T-helper 1 cell (primary cell): ENCODE measurements at places on chromosomes 7 and 10.

GRCh38 chr7:142194201-142194600 lies 63.7 kb downstream of the PRSS58 start:
- no peak for DNase-seq

- no peak for DNase-seq
Measured at GRCh38 chr10:103835096-103836050, 20.0 kb downstream of the SH3PXD2A start.

- no peak for DNase-seq
Measured at GRCh38 chr10:114811862-114812261, 9.7 kb upstream of the FHIP2A start.

- DNase-seq, result peak; percentile 31
Measured at GRCh38 chr10:129030996-129031843, 435.8 kb upstream of the MGMT start.

DNA sequence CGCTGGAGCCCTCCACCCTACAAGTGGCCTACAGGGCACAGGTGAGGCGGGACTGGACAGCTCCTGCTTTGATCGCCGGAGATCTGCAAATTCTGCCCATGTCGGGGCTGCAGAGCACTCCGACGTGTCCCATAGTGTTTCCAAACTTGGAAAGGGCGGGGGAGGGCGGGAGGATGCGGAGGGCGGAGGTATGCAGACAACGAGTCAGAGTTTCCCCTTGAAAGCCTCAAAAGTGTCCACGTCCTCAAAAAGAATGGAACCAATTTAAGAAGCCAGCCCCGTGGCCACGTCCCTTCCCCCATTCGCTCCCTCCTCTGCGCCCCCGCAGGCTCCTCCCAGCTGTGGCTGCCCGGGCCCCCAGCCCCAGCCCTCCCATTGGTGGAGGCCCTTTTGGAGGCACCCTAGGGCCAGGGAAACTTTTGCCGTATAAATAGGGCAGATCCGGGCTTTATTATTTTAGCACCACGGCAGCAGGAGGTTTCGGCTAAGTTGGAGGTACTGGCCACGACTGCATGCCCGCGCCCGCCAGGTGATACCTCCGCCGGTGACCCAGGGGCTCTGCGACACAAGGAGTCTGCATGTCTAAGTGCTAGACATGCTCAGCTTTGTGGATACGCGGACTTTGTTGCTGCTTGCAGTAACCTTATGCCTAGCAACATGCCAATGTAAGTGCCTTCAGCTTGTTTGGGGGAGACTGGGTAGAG lies at the start of gene COL1A2:
COL1A2 (plus strand) TSS at position 459 of the 704 bp plus-strand sequence; CDS start at position 596, 137 bp downstream.
- peak; percentile 7 for DNase-seq

- DNase-seq, result no peak
Measured at GRCh38 chr10:89458291-89458690, 43.9 kb downstream of the IFIT5 start.

DNA sequence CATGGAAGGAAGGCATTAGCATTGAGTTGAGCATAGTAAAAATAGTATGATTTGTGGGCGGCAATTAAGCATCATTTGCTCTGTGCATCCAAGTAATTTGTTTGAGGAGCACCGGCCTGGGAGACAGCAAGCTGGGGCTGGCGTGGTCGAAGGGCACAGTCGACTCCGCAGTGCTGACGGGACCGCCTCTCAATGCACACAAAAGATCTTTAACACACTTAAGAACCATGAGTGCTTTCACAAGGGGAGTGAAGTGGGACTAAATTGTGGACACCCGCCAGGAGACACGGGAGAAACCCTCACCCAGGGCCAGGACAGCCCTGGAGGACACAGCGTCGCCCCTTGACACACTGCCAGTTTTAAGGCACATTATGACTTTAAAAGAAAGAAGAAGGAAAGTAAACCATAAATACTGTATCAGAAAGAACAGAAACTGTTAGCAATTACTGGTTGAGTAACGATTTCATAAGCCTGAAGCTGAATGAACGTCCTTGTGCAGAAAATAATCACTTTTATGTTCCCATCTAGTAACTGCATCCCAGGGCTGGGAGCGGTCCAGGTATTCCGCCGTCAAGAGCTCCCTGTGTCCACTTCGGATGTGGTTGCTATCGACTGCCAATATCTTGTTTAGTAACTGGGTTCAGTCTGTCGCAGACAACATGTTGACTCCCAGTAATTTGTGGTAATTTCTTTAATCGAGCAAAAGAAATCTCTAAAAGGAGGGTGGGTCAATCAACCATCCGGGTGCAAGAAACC lies 102.1 kb downstream of the EBF3 start:
- DNase-seq, result no peak

GRCh38 chr7:8200717-8201116 lies 61.2 kb downstream of the ICA1 start:
- DNase-seq, result no peak

DNA sequence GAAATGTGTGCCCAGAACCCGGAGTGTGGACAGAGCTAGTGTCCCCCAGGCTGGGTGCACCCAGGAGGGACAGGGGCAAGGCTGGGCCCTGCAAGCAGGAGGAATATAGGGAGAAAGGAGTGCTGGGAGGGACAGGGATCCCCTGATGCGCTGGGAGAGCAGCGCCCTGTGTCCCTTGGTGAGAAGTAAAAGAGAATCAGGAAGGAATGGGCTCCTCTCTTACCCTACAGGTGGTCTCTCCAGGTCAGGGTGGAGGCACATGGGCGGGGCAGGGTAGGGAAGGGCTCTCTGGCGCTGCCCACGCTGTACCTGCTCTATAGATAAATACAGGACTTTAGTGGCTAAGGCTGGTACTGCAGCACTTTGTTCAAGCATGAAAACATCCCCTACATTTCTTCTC lies 753.8 kb downstream of the GRID1 start:
- DNase-seq, result no peak

GRCh38 chr7:74398426-74398825 lies 55.3 kb upstream of the GTF2IRD1 start:
- no peak for DNase-seq

DNA sequence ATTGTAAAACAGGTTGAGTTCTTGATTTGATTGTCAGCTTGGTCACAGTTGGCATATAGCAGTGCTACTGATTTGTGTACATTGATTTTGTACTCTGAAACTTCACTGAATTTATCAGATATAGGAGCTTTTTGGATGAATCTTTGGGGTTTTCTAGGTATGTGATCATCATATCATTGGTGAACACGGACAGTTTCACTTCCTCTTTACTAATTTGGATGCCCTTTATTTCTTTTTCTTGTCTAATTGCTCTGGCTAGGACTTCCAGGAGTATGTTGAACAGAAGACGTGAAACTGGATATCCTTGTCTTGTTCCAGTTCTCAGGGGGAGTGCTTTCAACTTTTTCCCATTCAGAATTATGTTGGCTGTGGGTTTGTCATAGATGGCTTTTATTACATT lies 86.9 kb downstream of the EXOC4 start:
- DNase-seq, result no peak

- no peak for DNase-seq
Measured at GRCh38 chr10:49189422-49189821, 1.2 kb upstream of the TMEM273 start.

DNA sequence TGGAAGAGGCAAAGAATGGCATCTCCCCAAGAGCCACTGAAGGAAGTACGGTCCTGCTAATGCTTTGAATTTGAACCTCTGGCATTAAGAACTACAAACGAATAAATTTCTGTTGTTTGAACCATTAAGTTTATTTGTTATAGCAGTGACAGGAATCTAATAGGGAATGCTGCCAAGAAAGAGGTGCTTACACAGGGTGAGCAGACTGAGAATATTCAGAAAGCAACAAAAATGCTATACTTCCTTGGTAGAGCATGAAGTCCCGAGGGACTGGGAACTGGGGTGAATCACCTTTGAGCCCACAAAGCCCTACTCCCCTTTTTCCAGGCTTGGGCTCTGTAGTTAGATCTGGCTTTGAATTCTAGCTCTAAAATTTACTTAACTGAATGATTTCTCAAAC lies 45.0 kb downstream of the PANK1 start:
- no peak for DNase-seq

- DNase-seq, result no peak
Measured at GRCh38 chr10:12243864-12244620, 48.1 kb downstream of the CDC123 start.

DNA sequence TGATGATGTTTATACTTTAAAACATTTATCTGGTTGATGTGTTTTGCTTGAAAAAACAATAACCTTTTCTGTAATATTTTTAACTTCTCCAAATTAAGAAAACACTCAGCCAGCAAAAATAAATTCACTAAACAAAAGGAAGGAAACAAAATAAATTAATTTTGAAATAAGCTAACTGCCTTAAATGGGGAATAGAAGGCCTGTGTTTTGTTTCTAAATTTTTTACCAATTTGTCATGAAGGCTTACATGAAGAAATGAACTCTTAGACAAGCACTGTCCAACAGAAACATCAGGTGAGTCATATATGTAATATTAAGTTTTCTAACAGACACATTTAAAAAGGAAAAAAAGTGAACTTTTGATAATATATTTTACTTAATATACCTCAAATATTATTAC lies 68.5 kb downstream of the LRRN3 start:
- DNase-seq, result no peak

DNA sequence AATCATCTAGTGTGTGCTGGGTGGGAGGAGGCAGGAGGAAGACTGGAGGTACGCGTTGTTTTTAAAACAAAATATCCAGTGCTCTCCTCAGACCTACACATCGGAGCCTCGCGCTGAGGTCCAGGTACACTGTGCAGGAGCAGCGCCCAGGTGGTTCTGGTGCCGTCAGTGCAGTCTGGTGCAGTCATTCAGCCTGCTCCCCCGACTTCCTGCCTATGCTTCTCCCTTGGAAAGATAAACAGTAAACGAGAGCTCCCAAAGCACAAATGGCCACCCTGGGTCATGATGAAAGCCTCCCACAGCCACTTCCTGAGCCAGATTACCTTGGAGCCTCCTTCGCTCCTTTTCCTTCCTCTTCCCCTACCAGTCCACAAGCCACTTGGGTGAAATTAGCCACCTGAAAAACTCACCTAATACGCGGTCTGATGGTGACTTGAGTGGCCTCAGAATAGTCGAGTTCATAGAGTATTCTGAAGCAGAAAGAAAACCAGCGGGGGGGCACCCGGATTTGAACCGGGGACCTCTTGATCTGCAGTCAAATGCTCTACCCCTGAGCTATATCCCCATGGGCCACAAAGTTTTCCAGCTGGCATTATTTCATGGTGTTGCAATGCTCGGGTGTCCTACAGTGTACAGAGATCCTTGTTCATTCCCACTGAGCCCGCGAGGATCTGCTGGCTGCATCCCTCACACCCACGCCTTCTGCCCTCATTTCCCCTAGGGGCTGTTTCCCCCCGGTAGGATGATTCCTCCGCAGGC lies 82.5 kb downstream of the ZNF467 start:
- no peak for DNase-seq

DNA sequence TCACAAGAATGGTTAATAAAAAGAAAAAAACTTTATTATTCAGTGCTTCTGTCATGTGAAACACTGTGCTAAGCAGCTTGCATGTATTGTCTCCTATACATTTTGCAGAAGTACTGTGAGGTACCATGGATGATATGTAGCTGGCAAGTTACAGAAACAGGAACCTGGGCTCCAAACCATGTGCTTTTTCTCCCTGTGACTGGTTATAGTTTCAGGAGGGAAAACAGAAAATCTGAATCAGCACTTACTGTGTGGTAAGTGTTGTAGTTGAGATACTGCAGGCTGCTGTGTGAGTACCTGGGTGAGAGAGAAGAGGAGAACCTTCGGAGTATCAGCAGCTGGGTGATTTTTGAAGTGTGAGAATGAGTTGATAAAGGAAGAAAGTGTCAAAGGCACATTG lies 285.0 kb downstream of the SUGCT start:
- no peak for DNase-seq

DNA sequence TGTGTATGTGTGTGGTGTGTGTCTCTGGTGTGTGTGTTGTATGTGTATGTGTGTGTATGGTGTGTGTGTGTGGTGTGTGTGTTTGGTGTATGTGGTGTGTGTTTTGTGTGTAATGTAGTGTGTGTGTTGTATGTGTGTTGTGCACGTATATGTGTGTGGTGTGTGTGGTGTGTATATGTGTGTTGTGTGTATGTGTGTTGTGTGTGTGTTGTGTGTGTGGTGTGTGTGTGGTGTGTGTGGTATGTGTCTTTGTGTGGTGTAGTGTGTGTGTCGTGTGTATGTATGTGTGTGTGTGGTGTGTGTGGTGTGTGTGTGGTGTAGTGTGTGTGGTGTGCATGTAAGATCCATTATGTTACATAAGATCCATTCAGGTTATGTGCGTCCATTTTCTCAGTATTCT lies 21.9 kb upstream of the VIPR2 start:
- no peak for DNase-seq

DNA sequence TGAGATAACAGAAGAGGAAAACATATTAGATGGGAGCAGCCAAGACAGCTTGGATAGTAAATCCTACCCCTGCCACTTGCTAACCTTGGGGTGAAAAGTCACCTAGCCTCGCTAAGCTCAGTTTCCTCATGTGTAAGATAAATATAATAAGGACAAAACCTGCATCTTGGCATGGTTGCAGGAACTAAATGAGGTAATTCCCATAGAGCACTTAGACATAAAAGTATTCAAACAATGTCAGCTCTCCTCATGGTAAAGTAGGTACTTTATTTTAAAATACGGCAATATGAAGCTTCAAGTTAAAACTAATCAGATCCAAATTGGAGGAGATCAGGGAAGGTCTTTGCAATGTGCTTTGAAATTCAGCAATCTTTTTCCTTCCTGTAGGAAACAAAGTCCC lies 113.1 kb downstream of the USP6NL start:
- DNase-seq, result no peak

DNA sequence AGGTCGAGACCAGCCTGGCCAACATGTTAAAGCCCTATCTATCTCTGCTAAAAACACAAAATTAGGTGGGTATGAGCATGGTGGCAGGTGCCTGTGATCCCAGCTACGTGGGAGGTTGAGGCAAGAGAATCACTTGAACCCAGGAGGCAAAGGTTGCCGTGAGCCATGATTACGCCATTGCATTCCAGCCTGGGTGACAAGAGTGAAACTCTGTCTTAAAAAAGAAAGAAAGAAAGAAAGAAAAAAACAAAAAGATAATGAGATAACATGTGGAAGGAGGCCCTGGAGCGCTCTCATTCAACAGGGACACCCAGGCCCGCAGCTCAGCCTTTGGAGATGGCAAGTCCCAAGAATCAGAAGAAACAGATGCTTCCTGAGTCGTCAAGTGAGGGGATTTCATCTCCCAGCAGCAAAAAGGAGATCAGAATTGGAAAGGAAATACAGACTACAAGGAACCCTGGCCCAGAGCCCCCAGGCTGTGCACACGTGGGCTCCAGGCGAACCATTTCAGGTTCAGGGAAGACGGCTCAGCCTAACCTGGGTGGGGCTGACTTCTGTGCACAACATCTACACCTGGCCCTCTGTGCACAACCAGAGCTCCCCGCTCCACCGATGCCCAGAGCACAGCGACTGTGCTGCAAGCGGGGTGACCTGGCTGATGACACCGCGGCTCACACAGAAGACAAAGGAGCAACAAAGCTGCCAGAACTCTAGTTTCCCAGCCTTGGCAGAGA lies 33.3 kb downstream of the GNA12 start:
- DNase-seq, result no peak
